Left ventricle myocardium inferior (tissue), 1 donor: ENCODE measurements at places on chromosomes 11 and 22. TPM values are rescaled to one million over a fixed set of nuclear protein-coding genes. Genes with fewer than 3 reads are reported as not detected.

GRCh38 chr11:36364551-36365325 lies 68.7 kb downstream of the PRR5L start:
- no peak for DNase-seq

- no peak for DNase-seq
Observed at GRCh38 chr11:126698576-126698975, 302.0 kb downstream of the KIRREL3 start.

- DNase-seq = peak; percentile 90
Observed at GRCh38 chr22:39528681-39529486, 3.7 kb downstream of the RPS19BP1 start.

- DNase-seq = no peak
Observed at GRCh38 chr11:70360211-70360610, 38.1 kb upstream of the CTTN start.

GRCh38 chr11:15072551-15073143 lies 746 bp upstream of the CALCB start:
- no peak for DNase-seq

DNA sequence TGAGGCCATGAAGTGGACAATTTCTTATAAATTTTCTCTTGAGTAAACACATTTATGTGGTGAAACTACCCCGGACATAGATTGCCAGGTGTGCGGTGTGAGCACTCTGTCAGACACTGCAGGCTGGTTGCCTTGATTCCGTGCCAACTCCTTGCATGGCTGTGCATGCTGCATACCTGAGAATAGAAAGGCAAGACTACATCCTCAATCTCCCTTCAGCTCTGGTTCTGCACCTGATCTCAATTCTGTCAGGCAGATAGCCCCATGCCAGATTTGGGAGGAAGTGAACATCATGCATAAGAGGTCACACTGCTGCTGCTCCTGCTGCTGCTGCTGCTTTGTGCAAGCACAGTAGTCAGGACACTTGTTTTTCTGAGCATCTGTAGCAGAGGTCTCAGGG lies 42.5 kb upstream of the DEUP1 start:
- no peak for DNase-seq

- peak; percentile 76 for DNase-seq
Observed at GRCh38 chr11:61747192-61747966, 5.1 kb upstream of the MYRF start.

DNA sequence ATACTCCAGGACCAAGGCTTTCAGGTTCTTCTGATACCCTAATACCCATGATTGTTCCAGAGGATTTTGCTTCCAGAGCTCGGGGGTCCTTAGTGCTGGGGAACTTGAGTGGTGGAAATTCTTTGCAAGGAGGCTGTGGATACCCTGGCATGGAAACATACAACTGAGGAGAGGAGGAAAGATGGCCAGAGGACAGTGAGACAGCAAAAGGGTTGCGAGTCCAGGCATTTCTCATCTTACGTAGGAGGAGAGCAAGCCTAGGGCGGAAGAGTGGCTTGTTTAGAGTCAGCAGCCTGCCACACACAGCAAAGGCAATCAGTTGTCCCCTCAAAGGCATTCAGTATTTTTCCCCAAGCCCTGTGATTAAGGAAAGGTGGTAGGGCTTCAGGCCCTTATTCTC lies 73.5 kb downstream of the ADM start:
- DNase-seq = no peak

DNA sequence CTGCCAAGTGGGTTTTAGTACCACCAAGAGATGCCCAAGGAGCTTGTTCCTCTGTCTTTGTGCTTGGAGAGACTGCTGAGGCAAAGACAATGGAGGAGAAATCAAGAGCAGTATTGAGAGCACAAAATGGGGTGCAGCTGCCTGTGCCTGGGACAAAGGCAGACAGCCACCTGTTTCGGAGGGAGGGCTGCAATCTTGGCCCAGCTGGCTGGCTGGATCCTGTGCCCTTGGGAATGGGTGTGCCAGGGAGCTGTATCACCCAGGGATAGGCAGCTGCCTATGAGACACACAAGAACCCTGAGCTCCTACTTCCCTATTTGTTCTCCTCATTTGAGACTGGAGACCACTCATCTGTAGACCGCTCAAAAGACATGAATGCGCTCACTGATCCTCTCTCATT lies 23.3 kb upstream of the CHRM4 start:
- no peak for DNase-seq

DNA sequence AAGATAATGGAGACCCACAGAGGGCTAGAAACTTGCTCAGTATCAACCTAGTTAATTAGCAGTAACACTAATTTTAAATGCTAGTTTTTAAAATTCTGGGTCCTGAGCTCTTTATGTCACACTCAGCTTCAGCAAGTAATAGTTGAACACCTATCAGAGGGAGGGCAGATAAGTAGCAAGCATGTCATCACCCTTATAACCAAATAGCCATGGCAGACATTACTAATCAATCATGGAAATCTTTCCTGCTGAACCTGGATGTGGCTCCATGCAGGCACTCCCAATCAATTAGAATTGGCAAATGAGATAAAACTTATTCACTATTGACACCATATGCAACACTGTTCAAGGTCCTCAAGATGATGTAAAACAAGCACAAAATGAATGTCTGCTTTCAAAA lies 111.5 kb upstream of the SEZ6L start:
- no peak for DNase-seq

DNA sequence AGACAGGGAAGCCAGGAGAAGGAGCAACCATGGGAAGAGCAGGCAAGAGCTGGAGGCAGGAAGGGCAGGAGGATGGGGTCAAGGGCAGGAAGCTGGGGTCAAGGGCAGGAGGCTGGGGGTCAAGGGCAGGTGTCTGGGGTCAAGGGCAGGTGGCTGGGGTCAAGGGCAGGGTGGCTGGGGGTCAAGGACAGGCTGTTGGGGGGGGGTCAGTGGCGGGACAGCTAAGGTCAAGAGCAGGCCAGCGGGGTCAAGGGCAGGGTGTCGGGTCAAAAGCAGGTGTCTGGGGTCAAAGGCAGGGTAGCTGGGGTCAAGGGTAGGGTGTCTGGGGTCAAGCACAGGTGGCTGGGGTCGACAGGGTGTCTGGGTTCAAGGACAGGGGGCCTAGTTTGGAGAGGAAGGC lies 24.2 kb downstream of the CPT1A start:
- DNase-seq = no peak

- DNase-seq = no peak
Observed at GRCh38 chr11:17735818-17736578, 1.4 kb downstream of the KCNC1 start.

DNA sequence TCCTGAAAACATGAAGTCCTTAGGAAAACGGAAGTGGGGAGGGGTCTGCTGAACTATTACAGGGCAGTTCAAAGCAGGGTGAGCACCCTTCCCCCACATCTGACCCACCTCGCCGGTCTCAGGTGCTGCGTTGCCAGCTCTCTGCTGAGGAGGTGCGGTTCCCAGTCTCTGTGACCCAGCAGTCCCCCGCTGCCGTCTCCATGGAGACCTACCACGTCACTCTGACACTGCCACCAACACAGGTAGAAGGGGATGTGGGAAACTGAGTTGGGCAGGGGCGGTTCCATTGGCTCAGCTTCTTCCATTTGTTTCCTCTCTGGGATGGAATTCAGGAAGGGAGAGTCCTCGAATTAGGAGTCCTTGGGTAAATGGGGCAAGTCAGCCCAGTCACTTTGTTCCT lies 3.3 kb downstream of the C2CD2L start:
- no peak for DNase-seq

GRCh38 chr11:113906038-113906437 lies 1.4 kb downstream of the HTR3B start:
- no peak for DNase-seq

DNA sequence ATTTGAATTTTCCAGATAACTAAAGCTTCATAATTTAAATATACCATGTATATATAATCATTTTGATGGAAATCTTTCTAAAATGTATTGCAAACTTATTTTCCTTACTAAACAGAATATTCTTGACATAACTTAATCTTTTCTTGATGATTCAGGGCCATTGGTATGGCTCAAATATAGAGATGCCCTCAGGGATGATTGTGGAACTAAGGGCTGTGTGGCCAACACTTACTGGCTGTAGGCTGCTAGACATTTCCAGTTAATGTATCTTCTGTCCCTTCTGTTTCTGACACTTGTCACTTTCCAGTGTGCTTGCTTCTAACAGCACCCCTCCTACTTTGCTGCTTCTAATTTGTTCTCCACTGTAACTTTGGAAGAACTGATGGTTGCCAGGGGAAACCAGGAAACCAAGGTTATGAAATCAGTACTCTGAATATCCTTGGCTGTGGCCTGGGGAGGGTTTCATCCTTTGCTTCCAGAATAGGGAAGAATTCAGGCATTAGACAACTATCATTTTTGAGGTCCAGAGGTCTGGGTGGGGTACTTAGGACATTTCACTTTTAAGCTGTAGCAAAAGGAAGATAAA lies 697.2 kb downstream of the ETS1 start:
- no peak for DNase-seq

- DNase-seq = no peak
Observed at GRCh38 chr11:64459609-64460008, 100.6 kb downstream of the RPS6KA4 start.

DNA sequence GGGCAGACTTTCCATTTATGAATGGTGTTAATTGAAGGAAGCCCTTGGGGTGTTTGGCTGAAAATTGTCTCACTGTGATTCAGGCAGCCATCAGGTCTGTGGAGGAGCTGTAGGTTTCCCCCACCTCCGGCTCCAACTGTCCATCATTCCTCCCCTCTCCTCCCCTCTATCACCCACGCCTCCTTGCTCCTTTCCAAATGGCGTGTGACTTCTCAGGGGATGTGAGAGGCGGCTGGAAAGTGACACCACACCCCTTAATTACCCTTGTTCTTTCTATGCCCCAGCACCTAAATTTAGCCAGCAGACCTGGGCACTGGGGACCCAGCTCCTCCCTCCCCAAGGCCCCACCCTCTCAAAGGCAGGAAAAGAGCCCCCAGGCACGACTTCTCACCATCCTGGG lies 38.1 kb upstream of the SYT7 start:
- DNase-seq = no peak

- DNase-seq = no peak
Observed at GRCh38 chr22:49562685-49563249, 264.9 kb downstream of the BRD1 start.

GRCh38 chr11:68206211-68206610 lies 6.9 kb downstream of the KMT5B start:
- DNase-seq = no peak

GRCh38 chr22:29798318-29798717 lies 31.1 kb downstream of the UQCR10 start:
- DNase-seq = no peak

GRCh38 chr11:71563406-71563805 lies 2.0 kb upstream of the KRTAP5-10 start:
- no peak for DNase-seq

- DNase-seq = no peak
Observed at GRCh38 chr11:3906166-3906565, 50.7 kb downstream of the STIM1 start.

GRCh38 chr11:116179401-116179800 lies 593.4 kb downstream of the BUD13 start:
- no peak for DNase-seq

GRCh38 chr11:114281388-114281956 lies 14.7 kb upstream of the NNMT start:
- no peak for DNase-seq

DNA sequence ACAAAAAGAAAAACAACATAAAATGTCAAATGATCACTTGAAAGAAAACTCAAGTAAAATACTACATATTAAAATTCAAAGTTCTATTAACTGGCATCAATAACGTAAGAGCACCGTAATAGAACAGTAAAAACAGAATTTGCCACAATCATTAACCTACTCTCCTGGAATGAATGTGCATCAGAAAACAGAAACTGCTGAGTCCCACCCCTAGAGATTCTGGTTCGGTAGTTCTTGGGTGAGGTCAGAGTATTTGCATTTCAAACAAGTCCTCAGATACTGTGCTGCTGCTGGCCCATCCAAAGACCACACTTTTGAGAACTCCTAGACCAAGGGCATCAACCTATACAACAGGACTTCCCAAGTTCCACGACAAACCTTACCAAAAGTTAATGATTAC lies 23.5 kb downstream of the PITPNB start:
- no peak for DNase-seq

DNA sequence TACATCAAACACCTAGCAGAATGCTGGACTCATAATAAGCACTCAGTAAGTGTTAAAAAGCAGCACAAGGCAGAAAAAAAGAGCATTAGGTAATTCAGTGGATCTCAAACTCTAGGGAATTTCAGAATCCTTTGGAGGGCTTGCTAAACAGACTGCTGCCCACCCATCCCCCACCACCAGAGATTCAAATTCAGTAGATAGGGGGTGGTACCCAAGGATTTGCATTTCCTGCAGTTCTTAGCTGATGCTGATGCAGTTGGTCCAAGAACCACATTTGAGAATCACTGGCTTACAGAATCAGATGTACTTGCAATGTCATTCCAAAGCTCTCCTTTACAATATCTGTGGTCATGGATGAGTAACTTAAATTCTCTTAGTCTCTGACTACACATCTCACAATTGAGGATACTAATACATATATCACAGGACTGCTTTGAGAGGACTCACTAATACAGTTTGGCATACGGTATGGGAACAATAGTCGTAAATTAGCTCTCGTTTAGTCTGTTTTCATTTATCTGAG lies 664.5 kb downstream of the KCNA4 start:
- DNase-seq = no peak

DNA sequence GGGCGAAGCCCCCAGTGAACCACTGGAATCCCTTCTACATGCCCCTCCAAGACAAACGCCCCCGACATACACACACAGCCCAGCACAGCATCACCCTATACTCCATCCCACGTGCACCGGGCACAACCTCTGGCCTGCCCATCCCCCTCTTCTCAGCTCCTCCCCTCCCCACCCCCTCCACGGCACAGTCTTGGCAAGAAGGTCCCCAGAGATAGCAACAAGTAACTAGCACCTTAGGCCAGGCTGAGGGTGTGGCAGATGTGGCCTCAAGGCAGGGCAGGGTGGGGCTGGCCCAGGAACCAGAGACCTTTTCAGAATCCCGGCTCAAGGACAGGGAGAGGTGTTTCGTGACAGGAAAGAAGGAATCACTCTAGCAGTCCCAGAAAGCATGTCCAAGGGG lies 54.3 kb downstream of the CYTH4 start:
- no peak for DNase-seq

GRCh38 chr11:60924110-60924905 lies at the start of gene TMEM132A:
Gene TMEM132A (plus strand): TSS chr11:60924460. CDS start chr11:60924634, 174 bp downstream.
- peak; percentile 74 for DNase-seq

- DNase-seq = peak; percentile 94
Observed at GRCh38 chr22:46071451-46072109, 78.7 kb upstream of the PPARA start.

The SHISAL1 gene
- total RNA-seq = 1.3 TPM

The UPB1 gene
- 1.1 TPM for total RNA-seq

The BRMS1 gene
- total RNA-seq = 14.7 TPM

The OR8I2 gene
- not detected for total RNA-seq

The APIP gene
- 24.3 TPM for total RNA-seq

The CNTF gene
- total RNA-seq = 0.93 TPM

The PKNOX2 gene
- total RNA-seq = 6.2 TPM

The APOC3 gene
- total RNA-seq = not detected

The ANO3 gene
- not detected for total RNA-seq

The EIF4ENIF1 gene
- total RNA-seq = 29.0 TPM

The OTOG gene
- total RNA-seq = not detected

The IGLL1 gene
- total RNA-seq = not detected

The ANO9 gene
- total RNA-seq = 0.11 TPM

The B3GAT1 gene
- 0.08 TPM for total RNA-seq

The CADM1 gene
- total RNA-seq = 51.1 TPM
